Hypothalamus (tissue), 51 donors: ENCODE measurements at places on chromosomes 1 and 21.

DNA sequence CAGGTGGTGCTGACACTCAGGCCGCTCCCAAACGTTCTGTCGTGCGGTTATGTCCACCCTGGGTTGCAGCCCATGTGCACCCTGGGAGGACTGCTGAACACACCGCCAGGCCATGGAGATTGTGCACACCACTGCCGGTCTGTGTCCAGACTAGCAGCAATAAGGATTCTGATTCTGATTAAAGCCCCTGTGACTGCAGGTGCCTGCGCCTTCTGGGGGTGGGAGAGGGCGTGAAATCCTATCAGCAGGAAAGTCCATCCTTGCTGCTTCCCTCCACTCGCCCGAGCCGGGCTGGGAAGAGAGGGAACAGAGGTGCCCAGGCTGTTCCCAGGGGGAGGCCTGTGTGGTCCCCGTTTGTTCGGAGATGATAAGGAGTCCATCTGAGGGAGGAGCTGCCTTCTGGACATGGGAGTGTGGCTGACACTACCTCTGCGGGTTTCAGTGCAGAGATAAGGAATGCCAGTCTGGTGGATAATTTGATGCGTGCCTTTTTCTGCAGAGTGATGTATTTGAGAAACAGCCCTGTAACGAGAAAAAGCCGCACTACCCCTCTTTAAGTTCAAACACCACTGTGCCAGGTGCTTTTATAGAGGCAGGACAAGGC, 41.2 kb downstream of the BACE2 start:
- DNase-seq, result no peak

GRCh38 chr1:23576338-23577055, 17.2 kb upstream of the ID3 start:
- DNase-seq, result no peak

DNA sequence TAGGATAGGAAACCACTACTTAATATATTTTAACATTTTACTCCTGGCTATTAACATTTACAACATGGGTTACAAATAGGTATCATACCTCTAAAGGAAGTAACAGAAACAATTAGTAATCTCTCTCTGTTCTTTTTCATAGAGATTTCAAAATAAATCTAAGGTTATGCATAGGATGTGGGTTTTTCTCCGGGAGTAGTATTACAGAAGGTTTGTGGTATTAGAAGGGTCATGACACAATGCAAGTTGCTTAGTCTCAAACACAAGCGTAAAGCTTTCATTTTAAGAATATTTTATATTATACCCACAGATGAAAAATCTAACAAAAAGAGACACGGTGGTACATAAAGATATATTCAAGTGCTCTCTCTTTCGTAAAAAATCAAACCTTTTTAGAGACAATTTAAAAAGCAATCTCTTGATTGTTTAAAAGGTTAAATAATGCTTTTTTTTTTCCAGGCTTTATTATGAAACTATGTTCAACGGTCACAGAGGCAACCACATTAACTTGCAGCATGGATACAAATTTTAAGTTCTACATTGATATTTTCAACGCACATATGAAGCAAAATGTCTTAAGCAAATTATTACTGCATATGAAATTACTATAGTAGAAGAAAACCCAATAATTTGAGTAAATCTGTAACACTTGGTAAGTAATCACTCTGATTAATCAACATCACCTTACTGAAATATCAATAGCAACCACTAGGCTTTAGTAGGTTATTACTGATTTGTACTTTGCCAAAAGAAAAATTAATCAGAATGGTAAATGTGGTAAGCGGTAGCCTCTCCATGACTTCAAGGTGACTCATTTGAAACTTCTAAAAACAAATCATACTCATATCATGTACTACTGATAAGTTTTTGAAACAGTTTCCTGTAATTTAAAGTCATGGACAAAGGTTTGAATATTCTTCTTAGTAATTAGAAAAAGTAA, 97.4 kb upstream of the GFI1 start:
- no peak for DNase-seq

DNA sequence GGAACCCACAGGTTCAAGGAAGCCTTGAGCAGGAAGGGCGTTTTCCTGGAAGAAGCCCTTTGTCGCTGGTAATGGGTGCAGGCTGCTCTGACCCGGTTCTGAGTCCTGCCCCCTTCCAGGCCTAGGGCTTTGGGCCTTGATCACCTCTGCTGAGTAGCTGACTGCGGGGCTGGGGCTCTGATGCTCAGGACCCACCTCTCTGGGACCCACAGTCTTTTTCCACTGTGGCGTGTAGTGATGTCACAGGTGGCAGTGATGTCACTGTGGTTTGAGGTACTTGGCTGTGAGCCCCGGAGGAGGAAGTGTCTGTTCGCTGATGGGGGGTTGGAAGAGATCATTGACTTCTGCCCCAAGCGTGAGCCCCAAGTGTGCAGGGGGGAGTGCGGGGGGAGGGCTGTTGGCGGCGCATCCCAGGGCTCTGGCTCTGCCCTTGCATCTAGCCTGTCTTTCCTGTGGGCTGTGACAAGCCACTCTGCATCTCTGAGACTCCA, 6.9 kb downstream of the TNFRSF1B start:
- DNase-seq, result no peak

DNA sequence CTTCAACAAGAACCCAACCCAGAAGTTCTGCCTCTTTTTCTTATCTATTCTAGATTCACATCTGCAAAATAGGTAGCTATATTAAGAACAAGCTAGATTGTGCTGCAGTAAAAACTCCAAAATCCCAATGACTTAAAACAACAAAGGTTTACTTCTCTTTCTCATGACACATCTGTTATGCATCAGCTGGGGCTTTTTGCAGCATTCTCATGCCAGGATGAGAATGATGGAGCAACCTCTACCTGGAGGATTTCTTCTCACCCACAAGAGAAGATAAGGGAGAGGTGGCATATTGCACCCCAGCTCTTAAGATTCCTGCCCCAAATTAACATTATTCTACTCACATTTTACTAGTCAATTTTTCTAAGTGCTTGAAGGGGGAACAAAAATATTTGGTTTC, 152.3 kb upstream of the SPAG17 start:
- DNase-seq, result no peak
